ENCODE measurements at places on chromosomes 5 and 9. TPM values are rescaled to one million over a fixed set of nuclear protein-coding genes. Genes with fewer than 3 reads are reported as not detected.

The COL23A1 gene
- 0.08 TPM for total RNA-seq

The UBE2QL1 gene
- 0.12 TPM for total RNA-seq

The ANKRD18A gene
- not detected for total RNA-seq

The OR13C3 gene
- not detected for total RNA-seq

The CAPSL gene
- not detected for total RNA-seq

The KIF27 gene
- total RNA-seq = 2.8 TPM

The CDH9 gene
- total RNA-seq = not detected

The ACTBL2 gene
- total RNA-seq = 0.23 TPM

The PCDHGC3 gene
- 29.7 TPM for total RNA-seq

The PFN3 gene
- not detected for total RNA-seq

The BHMT2 gene
- 3.3 TPM for total RNA-seq

The OTP gene
- total RNA-seq = not detected

The PRRX2 gene
- 15.1 TPM for total RNA-seq

The GALNT12 gene
- total RNA-seq = 2.2 TPM

The LRRC26 gene
- total RNA-seq = not detected

The PKD2L2 gene
- total RNA-seq = not detected

The NPR3 gene
- total RNA-seq = 35.7 TPM

The SCGB3A1 gene
- not detected for total RNA-seq

The BICD2 gene
- 69.0 TPM for total RNA-seq

The SLC4A9 gene
- not detected for total RNA-seq

The ADAMTS2 gene
- 67.2 TPM for total RNA-seq

The GKAP1 gene
- total RNA-seq = 0.35 TPM

The PCDHA12 gene
- total RNA-seq = 0.15 TPM

The CTXN3 gene
- not detected for total RNA-seq

The C8G gene
- total RNA-seq = not detected

The AGTPBP1 gene
- 16.8 TPM for total RNA-seq

The FAM221B gene
- not detected for total RNA-seq

The DNAH5 gene
- total RNA-seq = 0.12 TPM

The EGFLAM gene
- total RNA-seq = 2.1 TPM

The ACOT12 gene
- not detected for total RNA-seq

The BARX1 gene
- not detected for total RNA-seq

The SPINK13 gene
- not detected for total RNA-seq

The IL13 gene
- not detected for total RNA-seq

The CNTFR gene
- 0.12 TPM for total RNA-seq

The NEUROG1 gene
- total RNA-seq = not detected

The SPINK5 gene
- not detected for total RNA-seq

The PCDHGC4 gene
- total RNA-seq = 0.90 TPM

The TGFBI gene
- 554 TPM for total RNA-seq

The PDGFRB gene
- total RNA-seq = 52.9 TPM

The LCN9 gene
- total RNA-seq = not detected

The GPR150 gene
- 0.45 TPM for total RNA-seq

The CCDC152 gene
- 1.3 TPM for total RNA-seq

The CD274 gene
- 3.1 TPM for total RNA-seq

The BTNL8 gene
- not detected for total RNA-seq
